ENCODE measurements at places on chromosomes 2 and 18. TPM values are rescaled to one million over a fixed set of nuclear protein-coding genes. Genes with fewer than 3 reads are reported as not detected.

- no peaks in the 10 kb centered on the region for H3K36me3 ChIP-seq
- no peak overlapping the region for H3K27ac ChIP-seq
- H3K4me3 ChIP-seq: no peak overlapping the region
- H3K4me1 ChIP-seq: peaks cover 7% of the 10 kb centered on the region
- DNase-seq: no peak
- no peaks in the 10 kb centered on the region for H3K27me3 ChIP-seq
Measured at GRCh38 chr2:120203251-120204021, 19.8 kb downstream of the TMEM185B start.

DNA sequence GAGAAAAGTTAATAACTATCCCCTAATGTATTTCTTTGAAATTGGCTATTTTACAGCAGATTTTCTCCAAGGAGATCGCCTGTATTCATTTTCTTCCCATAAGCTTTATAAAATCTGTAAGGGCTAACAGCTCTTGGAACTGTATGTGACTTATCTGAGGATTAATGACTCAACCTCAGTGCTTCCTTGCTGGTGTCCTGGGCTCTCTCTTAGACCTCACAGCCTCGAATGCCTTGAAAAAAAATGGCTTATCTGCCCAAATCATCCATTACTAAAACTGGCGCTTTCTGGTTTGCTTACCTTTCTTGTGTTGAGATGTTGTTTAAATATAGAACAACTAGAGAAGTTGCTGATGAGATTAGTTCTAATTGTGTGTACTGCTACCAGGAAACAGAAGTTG lies 713.6 kb downstream of the SLC4A3 start:
- no peaks in the 10 kb centered on the region for H3K27me3 ChIP-seq
- no peaks in the 10 kb centered on the region for H3K36me3 ChIP-seq
- no peak overlapping the region for H3K4me3 ChIP-seq
- DNase-seq: no peak
- no peak overlapping the region for H3K27ac ChIP-seq

DNA sequence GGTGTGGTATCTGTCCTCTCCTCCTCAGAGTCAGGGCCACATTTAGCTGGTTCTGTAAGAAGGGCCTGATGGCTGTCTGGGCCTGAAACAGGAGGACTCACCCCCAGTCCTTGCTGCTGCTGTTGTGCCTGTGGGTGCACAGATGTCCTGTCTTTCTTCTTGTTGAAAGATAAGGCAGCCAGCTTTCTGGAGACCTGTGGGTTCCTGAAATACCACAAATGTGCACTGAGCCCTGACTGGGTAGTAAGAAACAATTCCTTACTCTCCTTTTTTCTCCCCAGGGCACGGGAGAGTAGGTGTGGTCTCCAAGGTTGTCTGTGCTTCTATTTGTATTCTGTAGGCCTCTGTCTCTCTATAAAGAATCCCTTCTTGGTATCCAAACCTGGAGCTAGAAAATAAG lies 96.2 kb upstream of the DLX2 start:
- H3K4me3 ChIP-seq: no peak overlapping the region
- no peak for DNase-seq
- no peak overlapping the region for H3K27ac ChIP-seq
- no peaks in the 10 kb centered on the region for H3K36me3 ChIP-seq
- peaks cover 3% of the 10 kb centered on the region for H3K4me1 ChIP-seq

MOB1A gene
- 183 TPM for total RNA-seq

Data from T-helper 17 cell (primary cell).